Right renal cortex interstitium (tissue), 3 donors: ENCODE measurements at places on chromosomes 7 and 10.

- DNase-seq = no peak
Measured at GRCh38 chr7:101945034-101945758, 127.8 kb downstream of the CUX1 start.

DNA sequence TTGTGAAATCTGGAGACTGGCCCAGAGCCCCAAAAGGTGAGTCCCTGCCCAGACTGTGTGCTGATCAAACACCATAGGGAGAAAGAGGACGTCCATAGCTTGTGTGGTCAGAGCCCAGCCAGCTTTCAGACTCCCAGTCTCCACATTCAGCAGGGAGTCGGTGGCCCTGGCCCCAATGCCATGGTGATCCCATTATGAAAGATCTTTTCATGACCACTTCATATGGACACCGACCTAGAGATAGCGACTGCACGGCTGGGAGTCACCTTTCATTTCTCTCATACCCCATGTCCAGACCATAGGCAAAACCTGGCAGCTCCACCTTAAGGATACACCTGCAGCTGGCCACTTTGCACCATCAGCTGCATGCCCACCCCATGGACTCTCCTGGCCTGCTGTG lies 126.4 kb downstream of the ARHGAP22 start:
- no peak for DNase-seq

- no peak for DNase-seq
Measured at GRCh38 chr7:132825222-132825621, 249.0 kb upstream of the PLXNA4 start.

DNA sequence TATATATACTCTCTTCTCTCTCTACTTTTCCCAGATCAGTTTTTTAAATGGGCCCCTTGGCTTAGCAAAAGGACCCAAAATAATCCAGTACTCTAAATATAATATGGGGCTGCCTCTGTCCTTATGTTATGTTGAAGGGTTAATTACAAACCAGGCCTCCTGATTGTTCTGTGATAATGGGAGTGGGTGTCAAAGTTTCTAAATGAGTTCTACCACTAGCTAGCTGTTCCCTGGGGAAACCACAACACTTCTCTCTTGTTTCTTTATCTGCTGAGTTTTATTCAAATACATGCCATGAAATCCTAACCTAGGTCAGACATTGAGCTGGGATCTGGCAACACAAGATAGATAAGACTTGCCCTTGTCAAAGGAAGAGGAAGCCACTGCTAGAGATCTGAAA lies 3.8 kb downstream of the HTR5A start:
- no peak for DNase-seq

DNA sequence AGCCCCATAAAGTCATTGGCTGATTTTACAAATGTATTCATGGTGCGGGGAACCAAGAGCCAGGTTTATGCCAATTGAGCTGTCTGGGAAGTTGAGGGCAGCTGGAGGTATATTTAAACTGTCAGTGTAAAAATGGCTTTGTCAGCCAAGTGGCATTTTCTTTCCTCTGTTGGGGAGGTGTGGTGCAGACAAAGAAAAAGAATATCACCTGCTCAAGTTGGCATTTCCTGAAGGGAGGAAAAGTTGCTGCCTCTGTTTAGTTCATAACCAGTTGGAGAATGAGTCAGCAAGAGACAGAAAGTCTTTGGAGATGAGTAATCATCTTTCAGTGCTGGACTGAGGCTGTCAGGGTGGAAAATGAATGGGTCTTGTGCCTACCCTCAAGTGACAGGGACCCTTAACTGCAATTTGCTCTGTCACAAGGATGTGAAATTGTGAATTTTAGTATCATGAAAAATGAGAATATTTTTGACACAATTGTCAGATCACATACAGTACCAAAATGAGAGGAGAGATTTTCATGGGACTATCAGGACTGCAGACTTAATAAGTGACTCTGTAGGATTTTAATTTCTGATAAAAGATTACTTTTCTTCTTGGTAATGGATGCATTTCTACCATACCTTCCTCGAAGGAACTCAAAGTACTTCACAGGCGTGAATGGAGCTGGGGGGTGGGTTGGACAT lies 137.3 kb downstream of the ANLN start:
- no peak for DNase-seq

DNA sequence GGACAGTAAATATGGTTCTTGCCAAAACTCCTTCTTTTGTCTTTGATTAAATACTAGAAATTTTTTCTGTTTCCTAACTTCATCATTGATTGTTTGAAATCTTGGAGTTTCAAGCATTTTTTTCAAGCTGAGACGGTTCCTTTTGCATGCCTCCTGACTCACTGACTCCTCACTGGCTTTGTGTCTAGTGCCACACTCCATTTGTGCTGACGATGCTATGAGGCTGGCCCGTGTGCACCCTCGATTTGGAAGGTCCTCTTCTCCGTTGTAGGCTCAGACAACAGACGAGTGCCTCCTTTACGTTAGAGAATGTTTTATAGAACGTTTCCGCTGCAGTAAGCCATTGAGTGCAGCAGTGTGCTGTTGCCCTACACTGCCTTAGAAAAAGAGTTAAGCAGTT lies 10.8 kb upstream of the CSGALNACT2 start:
- DNase-seq = no peak

DNA sequence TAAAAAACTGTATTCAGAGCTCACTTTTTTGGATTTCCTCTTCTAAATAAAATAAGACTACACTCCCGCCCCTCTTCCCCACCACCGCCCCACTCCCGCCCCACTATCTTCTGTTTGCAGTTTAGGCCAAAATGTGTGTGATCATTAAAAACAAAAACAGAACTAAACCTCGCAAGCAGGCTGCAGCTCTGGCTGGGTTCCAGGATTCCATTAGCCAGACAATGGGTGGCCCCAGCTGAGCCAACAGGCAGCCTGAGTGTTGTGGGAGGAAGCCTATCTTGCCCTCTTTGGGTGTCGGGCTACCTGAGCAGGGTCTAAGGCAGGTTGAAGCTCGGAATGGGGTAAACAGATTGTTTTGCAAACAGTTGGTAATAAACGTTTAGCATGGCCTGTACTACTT lies 41.7 kb downstream of the ARL4A start:
- DNase-seq = no peak

DNA sequence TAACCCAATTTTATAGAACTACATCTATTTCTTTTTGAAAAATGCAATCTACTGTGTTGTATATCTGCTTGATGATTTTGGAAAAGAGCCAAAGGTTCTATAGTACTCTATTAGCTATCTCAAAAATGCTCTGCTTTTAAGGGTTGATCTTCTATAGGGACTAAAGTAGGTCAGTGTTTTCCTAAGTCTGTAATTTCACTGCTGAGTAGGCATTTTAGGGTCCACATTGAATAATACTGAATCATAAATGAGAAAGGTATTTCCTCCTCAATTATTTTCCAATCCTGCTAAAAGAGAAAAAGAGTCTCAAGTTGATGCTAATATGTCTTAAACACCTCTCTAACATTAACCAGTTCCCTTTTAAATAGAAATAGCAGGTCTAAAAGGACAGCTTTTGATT lies 244.2 kb downstream of the LHFPL3 start:
- DNase-seq = no peak

DNA sequence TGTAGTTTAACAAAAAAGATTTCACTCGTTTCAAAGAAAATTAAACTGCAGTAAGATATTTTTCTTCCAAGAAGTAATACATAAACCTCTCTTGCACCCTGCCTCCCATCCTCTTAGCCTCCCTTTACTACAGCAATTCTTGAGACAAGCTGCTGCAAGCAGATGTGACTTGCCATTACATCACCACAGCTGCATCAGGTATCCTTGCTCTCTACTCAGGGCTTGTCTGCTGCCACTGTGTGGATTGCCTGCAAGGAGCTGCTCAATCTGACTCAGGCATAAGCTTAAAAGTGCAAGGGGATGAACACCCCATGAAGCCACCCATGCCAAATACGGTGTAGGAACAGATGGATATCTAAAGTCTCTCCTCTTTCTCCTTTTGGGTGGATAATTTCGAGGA lies 609.9 kb downstream of the DNAJB9 start:
- DNase-seq = no peak
